NCI-H1105 treated with DMSO at 0.1 percent for 48 hours (cell line): ENCODE measurements at places on chromosomes 3 and 15.

GRCh38 chr15:41512940-41513505, 604 bp downstream of the LTK start:
- DNase-seq = no peak

DNA sequence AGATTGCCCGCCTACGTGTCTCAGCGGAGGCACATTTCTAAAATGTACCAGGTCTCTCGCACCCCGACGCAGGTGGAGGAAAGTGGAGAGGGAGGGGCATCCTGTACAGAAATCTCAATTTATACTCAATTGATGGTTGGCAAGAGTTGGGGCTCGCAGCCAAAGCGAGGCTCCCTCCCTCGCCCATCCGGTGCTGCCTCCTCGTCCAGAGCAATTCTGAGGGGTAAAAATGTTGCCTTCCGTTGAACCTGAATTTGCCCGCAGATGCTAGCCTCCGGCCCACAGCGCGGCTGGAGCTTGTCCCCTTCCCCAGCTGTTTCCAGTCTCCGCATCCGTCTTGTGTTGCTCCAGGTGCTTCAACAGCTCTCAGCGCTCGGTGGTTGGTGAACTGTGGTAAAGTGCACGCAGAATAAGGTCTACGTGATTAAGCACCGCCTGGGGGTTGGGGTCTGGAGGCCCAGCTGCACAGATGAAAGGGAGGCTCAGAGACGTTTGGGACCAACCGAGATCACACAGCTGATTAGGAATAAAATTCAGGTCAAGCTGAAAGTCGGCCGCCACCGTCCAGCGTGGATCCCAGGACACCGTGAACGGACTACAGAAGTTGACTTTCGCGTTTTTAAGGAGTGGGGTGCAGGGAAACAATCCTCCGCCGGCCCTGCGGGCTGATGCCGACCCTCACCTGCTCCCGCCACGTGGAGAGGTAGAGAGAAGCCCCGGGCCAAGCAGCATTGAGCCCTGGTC, 846 bp upstream of the POLG start:
- DNase-seq = peak; percentile 78

DNA sequence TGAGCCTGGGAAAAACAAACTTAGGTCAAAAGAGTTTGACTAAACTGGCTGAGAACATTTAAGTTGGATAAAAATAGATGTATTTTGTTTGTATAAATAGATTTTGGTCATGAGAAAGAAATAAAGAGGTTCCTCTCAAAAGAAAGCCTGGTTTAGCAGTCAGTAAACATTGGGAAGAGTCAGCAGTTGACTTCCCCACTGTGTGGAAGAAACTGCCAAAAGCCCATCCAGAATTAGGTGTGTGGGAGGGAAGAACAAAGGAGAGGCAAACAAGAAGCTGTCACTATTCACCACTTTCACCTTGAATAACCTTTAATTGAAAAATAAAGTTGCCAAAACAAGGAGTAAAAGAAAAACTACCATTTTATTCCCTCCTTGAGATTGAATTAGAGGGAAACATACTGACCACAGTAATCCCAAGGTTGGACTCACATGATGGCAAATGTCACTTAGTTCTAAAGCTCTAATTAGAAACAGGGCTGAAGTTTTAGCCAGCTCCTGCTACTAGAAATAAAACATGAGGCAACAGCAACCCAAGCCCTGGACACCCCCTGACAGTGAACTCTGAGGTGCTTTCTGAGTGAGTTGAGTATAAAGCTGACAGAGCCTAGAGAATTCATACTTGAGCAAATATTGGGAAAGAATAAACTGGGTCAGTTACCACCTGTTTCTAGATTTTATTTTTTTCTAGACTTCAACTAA, 139.3 kb downstream of the SERPINI1 start:
- no peak for DNase-seq

DNA sequence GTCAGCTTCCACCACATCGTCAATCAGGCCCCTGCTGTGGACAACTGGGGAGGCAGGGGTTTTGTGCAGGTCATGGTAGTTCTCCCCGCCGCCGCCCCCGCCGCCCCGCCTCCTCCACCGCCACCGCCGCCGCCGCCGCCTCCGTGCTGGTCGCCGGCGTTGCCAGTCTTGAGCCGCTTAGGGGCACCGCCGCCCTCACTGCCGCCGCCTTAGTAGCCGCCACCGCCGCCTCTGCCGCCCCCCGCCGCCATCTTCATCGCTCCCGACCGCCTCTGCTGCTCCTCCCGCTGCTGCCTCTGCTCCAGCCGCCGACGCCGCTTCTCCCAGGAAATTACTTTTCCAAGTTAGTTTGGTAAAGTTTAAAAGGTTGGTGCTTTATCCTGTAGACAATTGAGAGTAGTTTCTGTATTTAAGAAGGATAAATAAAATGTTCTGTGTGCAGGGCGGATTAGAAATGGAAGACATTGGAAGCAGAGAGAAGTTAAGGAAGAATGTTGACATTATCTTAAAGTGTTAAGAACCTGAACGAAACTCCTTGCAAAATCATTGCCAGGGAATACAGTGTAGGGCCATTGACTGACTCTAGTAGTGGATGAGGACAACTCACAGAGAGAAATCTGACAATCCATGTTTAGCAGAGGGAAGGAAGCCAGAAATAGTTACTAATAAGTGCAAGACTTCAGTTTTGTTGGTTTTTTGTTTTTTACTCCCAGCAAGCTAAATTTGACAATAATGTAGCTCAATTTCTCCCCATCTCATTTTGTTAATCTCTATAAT, 53.0 kb upstream of the GOLGA8A start:
- DNase-seq = no peak

DNA sequence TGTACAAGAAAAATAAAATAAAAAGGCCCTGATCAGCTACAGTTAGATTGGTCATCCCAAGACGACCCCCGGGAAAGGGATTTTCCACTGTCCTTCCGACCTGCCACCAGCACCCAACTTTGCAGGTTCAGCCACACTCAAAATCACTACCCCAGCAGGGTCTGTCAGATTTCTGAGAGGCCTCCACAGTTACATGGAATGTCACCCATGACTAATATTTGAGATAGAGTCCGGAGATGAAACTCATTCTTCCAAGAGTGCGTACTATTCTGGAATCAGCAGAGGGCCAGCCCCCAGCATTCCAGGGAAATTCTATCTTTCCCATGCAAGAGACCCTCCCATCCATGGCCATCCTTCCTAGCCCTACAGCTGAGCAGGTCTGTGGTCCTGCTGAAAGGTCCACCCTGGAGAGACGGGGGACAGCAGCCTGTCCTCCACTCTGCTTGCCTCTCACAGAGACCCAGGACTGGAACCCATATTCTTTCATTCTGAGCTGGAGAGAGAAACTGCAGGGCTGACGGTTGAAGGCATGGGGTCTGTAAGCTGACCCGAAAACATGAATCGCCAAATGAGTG, 5.8 kb downstream of the LIPC start:
- no peak for DNase-seq
